Esophagus mucosa (tissue), 1 donor: ENCODE measurements at places on chromosomes 2 and 18. TPM values are rescaled to one million over a fixed set of nuclear protein-coding genes. Genes with fewer than 3 reads are reported as not detected.

DNA sequence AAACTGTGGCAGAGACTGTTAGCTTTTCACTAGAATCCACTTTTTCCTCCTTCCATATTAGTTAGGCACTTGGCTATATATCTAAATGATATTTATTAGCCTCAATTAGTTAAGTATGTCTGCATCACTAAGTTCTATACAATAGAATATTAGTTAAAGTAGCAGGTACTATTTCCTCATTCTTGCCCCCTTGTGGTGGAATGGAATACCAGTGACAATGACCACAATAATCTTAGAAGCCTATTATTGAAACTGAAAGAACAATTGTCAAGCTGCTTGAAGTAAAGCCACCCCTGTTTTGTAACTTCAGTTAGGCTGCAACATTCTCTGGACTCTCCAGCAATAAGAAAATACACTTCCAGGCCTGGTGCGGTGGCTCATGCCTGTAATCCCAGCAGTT lies 476.3 kb upstream of the VWC2L start:
- ATAC-seq = no peak

- no peak for ATAC-seq
Observed at GRCh38 chr18:46820863-46821262, 64.0 kb upstream of the ST8SIA5 start.

DNA sequence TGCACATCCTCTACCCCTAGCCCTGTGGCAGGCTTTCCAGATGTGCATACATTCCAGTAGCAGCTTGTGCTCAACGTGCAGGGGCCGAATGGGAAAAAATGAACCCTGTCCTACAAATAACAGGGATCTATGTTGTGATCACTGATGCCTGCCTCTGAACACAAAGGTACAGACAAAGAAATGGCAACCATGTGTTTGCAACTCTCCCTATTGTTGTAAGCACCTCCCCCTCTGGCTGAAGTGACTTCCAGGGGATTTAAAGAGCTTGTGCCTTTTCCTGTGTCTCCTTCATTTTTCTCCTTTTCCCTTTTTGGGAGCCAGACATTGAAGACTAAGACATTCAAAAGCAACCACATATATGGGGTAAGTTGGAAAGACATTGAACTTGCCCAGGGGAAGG lies 21.6 kb downstream of the ARHGAP25 start:
- ATAC-seq = no peak

DNA sequence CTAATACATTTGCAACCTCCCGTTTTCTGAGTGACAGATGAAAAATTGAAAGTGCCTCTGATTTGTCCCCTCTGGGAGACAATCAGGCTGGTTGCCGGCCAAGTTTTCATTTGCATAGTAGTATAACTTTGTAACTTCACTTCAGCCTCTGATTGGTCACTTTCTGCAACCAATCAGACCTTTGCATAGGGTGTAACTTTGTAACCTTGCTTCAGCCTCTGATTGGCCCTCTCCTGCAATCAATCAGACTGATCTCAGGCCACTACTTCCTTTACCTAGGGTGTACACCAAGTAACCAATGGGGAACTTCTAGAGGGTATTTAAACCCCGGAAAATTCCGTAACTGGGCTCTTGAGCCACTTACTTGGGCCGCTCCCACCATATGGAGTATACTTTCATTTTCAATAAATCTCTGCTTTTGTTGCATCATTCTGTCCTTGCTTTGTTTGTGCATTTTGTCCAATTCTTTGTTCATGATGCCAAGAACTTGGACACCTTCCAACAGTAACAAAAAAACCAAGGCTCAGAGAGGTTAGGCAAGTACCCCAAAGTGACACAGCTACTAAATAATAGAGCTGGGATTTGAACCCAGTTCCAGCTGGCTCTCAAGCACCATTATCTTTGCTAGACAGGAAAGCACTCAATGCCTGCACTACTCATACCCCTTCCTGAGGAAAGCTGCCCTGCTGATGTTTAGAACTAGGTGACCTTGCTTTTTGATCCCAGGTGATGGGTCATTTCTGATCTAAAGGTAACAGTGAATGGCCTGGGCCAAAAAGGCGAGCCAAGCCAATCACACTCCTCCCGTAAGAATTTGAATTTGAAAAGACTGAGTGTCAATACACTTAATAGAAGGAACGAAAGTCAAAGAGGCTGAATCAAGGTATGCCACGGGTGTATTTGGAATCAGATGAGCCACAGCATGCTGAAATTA lies 10.9 kb upstream of the MYOM1 start:
- no peak for ATAC-seq

The FEV gene
- not detected for total RNA-seq

The BOLL gene
- total RNA-seq = not detected

The MERTK gene
- total RNA-seq = 5.4 TPM

The SLC11A1 gene
- 3.5 TPM for total RNA-seq

GRCh38 chr2:102187496-102188150 lies 800 bp downstream of the IL1RL2 start:
- ATAC-seq = peak; percentile 58

GRCh38 chr2:105803337-105803736 lies 58.6 kb downstream of the NCK2 start:
- ATAC-seq = no peak

The G6PC2 gene
- not detected for total RNA-seq

DNA sequence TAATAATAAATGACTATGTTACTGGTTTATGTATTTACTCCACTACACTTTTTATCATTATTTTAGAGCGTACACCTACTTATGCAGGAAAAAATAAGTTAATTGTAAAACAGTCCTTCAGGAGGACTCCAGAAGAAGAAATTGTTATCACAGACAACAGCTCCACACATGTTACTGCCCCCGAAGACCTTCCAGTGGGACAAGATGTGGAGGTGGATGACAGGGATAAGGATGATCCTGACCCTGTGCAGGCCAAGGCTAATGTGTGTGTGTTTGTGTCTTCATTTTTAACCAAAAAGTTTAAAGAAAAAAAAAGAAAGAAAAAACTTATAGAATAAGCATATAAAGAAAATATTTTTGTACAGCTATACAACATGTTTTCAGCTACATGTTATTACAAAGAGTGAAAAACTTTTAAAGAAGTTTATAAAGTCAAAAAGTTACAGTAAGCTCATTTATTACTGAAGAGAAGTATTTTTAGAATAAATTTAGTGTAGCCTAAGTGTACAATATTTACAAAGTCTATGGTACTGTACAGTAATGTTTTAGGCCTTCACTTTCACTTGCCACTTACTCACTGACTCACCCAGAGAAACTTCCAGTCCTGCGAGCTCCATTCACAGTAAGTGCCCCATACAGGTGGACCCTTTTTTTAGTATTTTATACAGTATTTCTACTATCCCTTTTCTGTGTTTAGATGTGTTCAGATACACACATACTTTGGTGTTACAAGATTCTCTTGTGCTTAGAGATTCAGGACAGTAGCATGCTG lies 7.5 kb downstream of the TGFBRAP1 start:
- ATAC-seq = no peak

- no peak for ATAC-seq
Observed at GRCh38 chr2:25324905-25325592, 16.7 kb downstream of the DNMT3A start.

GRCh38 chr18:77866351-77866750 lies 616.7 kb downstream of the GALR1 start:
- no peak for ATAC-seq

DNA sequence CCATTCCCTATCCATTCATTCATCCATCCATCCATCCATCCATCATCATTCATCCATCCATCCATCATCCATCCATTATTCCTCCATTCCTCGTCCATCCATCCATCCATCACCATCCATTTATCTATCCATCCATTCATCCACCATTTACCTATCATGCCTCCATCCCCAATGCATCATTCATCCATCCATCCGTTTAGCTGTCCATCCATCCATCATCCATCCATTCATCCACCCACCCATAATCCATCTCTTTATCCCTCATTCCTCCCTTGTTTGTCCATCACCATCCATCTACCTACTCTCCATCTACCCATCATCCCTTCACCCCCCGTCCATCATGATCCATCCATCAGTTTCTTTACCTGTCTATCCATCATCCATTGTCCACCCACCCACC lies 13.6 kb downstream of the NFATC1 start:
- no peak for ATAC-seq

GRCh38 chr18:383135-383534 lies 115.3 kb upstream of the THOC1 start:
- no peak for ATAC-seq

GRCh38 chr2:233768076-233768475 lies 8.0 kb downstream of the UGT1A1 start:
- ATAC-seq = no peak

DNA sequence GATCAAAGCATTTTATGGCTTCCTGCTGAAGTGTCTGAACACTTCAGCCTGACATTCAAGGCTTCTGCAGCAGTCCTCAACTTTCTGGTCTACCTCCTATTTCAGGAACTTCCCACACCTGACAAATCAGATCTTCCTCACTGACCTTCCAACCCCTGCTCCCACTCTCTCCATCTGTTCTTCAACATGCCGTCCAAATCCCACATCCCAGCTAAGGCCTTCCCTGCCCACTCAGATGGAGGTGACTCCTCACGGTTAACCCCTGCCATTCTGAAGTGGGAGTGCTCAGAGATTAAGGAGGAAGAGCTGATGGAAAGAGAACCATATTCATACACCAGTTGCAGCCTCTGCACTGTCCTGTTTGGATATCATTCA lies 104.8 kb downstream of the POLR1A start:
- no peak for ATAC-seq

GRCh38 chr2:219496825-219497494 lies 1.7 kb upstream of the GMPPA start:
- no peak for ATAC-seq

DNA sequence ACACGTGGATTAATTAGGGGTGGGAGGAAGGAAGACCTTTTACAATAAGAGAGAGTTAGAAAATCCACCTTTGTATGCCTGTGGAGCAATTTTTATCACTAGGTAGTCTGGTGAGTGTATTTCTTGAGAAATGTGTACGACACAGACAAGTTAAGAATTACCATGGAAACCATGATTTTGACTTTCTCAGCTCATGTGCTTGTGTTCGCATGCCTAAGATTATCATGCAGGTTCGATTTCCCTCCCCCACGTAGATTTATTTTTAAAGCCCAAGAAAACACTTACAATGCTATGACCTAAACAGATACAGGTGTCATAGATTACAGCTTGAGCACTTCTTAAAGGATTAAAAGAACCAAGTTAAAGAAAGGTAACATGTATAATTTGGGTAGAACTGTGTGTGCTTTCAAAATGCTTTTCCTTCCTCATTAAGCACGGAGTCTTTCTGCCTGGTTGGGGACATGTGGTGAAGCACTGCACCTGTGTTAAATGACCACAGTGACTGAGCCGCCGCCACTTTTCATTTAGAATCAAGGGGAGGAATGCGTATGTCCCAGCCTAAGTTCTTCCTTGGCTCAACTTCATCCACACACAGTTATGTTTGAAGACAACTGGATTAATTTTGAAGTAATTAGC lies 16.6 kb downstream of the SERTAD2 start:
- peak; percentile 14 for ATAC-seq

- ATAC-seq = no peak
Observed at GRCh38 chr18:1062588-1062987, 157.9 kb downstream of the ADCYAP1 start.

GRCh38 chr2:143704451-143705106 lies 575.4 kb downstream of the ARHGAP15 start:
- ATAC-seq = peak; percentile 66

The WDR54 gene
- 4.3 TPM for total RNA-seq

- no peak for ATAC-seq
Observed at GRCh38 chr2:8133363-8133762, 548.5 kb upstream of the ID2 start.

GRCh38 chr2:44459739-44460138 lies 98.0 kb downstream of the CAMKMT start:
- ATAC-seq = no peak

- ATAC-seq = no peak
Observed at GRCh38 chr18:59729781-59730180, 32.6 kb upstream of the CCBE1 start.

DNA sequence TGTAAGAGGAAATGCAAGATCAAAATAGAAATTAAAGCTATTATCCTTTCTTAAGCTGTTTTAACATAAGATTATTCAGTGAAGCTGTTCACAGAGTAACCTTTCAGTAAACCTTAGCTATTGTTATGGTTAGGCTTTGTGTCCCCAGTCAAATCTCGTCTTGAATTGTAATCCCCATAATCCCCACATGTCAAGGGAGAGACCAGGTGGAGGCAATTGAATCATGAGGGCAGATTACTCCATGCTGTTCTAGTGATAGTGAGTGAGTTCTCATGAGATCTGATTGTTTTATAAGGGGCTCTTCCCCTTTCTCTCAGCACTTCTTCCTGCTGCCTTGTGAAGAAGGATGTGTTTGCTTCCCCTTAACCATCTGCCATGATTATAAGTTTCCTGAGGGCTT lies 424.4 kb downstream of the DSEL start:
- ATAC-seq = peak; percentile 33

The EVA1A gene
- total RNA-seq = 0.56 TPM

- ATAC-seq = no peak
Observed at GRCh38 chr2:190804182-190804795, 76.3 kb upstream of the GLS start.

DNA sequence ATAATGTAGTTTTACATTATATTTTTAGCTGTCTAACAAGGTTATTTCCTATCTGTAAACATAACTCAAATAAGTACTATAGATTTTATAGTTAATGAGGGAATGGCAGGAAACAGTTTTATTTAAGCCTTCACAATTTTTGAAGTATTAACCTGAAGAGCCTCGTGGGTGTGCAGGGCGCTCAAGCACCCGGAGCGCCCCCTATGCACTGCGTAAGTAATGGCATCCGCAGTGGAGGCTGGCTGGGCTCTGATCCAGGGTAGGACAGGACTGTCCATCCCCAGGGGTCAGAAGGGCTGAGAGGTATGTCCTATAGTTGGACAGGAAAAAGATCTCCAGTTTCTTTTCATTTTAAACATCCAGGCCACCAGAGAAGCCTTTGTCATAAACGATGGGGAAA lies 8.2 kb upstream of the GBX2 start:
- ATAC-seq = no peak

The RSAD2 gene
- 1.6 TPM for total RNA-seq

GRCh38 chr18:51651761-51652160 lies 454.3 kb upstream of the MEX3C start:
- no peak for ATAC-seq

The ERBB4 gene
- 0.12 TPM for total RNA-seq

The ABCG8 gene
- not detected for total RNA-seq

- ATAC-seq = no peak
Observed at GRCh38 chr2:203689426-203690116, 16.9 kb upstream of the CD28 start.

DNA sequence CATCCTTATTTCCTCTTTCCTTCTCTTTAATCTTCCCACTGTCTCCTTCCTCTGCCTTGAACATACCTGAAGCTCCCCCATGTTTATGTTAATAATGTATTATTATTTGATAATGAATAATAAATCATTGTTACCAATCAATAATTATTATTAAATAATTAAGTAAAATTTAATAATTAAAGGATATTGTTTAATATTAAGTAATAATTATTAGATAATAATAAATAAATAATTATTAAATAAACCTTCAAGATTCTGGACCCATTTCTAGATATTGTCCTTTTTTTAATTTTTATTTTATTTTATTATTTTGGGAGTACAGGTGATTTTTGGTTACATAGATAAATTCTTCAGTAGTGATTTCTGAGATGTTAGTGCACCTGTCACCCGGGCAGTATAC lies 7.4 kb upstream of the EVA1A start:
- ATAC-seq = no peak

The NYAP2 gene
- total RNA-seq = 0.32 TPM

The CDH20 gene
- total RNA-seq = not detected

The ANAPC1 gene
- total RNA-seq = 30.4 TPM
